ENCODE measurements at places on chromosomes 16 and 17. TPM values are rescaled to one million over a fixed set of nuclear protein-coding genes. Genes with fewer than 3 reads are reported as not detected.

Gene RNF222
- not detected for total RNA-seq

Gene OR1A1
- total RNA-seq: 0.09 TPM

Gene KRT36
- not detected for total RNA-seq

- DNase-seq: no peak
Measured at GRCh38 chr16:31376705-31377104, 16.4 kb upstream of the ITGAD start.

DNA sequence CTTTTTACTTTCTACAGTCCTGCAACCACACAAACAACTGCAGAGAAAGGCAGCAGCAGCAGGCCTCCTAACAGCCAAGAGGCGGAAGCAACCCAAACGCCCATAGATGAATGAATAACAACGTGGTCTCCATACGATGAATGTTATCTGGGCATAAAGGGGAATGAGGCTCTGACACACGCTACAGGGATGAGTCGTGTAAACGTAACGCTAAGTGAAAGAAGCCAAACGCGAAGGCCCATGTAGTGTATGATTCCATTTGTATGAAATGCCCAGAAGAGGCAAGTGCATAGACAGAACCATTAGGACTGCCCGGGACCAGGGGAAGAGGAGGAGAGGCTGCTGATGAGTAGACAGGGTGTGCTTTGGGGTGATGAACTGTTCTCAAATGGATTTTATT is 94.8 kb upstream of the DNAH17 start:
- no peak for DNase-seq

Gene RASD1
- total RNA-seq: 2.0 TPM

All from T-cell (primary cell).